CD4-positive, alpha-beta T cell treated with Interleukin-4 for 1 hour (primary cell): ENCODE measurements at places on chromosomes 4 and X.

- DNase-seq = no peak
Measured at GRCh38 chrX:96756491-96756890, 71.8 kb downstream of the DIAPH2 start.

DNA sequence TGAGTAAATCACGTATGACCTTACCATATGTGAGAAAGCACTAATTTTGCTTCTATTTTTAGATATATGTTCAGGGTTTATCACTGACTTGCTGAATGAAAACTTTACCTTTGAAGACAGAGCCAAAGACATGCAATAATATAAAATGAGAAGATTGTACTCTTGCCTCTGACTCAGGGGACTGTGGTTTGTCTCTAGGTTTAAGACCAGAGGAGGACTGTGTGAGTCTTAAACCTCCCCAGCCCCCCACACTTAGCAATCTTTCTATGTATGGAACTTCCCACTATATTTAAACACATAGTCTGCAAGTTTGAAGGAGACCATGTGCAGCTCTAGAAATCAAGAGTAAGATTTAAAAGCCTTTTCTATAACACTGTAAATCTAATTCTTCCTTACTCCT is 368.7 kb upstream of the FAM241A start:
- DNase-seq = no peak

DNA sequence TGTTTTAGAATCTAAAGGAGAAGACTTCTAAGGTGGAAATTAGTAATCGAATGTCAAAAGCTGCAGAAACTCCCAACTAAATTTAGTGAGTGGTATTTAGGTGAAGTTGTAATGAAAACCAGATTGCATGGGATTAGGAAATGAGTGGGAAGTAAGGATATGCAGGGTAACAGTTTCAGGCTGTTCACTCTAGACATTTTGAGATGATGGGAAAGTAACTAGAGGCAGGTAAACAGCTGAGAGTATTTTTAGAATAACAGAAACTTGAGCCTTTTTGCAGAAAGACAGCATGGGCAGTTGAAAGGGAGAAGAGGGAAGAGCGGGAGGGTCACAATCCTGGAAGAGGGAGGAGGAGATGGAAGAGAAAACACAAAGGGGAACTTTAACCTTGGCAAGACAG is 12.7 kb downstream of the SPRY1 start:
- no peak for DNase-seq

GRCh38 chr4:181646864-181647263 is 596.3 kb upstream of the TENM3 start:
- no peak for DNase-seq

GRCh38 chr4:925171-925570 is 6.9 kb downstream of the GAK start:
- no peak for DNase-seq

GRCh38 chr4:92733231-92733630 is 429.5 kb downstream of the GRID2 start:
- DNase-seq = no peak

- no peak for DNase-seq
Measured at GRCh38 chr4:100898844-100899243, 381.0 kb upstream of the EMCN start.

DNA sequence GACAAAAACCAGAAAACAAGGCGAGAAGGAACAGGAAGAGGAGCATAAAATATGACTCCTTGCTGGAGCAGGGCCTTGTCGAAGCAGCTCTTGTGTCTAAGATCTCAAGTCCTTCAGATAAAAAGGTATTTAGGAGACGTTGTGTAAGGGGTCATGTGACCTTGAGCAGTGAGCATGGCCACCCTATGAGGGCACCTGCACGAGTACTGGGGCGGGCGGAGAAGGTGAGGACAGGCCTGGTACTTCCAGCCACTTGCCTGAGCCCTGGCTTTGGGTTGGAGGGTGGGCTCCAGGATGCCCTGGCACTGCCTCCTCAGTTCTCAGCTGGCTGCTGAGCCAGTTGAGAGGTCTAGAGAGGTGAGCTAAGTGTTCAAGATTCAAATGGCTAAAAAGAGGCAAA is 29.9 kb downstream of the NSD2 start:
- DNase-seq = no peak

GRCh38 chr4:94168321-94168720 is 39.3 kb upstream of the SMARCAD1 start:
- no peak for DNase-seq

DNA sequence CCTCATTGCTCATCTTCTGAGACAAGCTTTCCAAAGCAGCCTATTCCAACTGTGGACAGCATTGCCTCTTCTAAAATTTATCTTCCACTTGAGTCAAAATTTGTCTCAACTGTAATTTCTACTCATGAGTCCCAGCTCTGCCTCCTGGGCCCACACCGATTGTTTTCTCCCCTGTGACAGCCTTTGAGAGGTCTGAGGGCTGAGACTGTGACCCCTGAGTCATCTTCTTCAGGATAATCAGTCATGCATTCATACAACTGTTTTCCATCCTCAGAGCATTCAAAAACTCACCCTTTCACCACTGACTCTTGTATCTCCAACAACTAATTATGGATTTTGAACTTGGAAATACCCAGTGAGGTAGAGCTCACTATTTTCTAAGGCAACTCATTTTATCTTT is 228.1 kb downstream of the EDA2R start:
- no peak for DNase-seq

DNA sequence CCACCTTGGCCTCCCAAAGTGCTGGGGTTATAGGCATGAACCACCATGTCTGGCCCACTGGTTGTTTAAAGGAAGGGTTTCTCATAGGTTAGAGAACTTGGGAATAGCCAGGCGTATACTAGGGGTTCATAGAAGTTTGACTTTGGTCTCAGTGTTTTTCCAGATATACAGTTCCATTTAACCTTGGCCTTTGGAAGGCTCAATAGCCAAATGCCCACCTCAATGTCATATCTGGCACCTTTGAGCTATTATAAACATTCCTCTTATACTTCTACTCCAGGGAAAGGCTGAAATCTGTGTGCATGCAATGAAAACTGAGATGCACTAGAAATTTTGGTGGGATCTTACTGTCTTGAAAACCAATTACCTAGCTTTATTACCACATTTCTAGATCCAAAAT is 47.5 kb upstream of the PROM1 start:
- DNase-seq = no peak

DNA sequence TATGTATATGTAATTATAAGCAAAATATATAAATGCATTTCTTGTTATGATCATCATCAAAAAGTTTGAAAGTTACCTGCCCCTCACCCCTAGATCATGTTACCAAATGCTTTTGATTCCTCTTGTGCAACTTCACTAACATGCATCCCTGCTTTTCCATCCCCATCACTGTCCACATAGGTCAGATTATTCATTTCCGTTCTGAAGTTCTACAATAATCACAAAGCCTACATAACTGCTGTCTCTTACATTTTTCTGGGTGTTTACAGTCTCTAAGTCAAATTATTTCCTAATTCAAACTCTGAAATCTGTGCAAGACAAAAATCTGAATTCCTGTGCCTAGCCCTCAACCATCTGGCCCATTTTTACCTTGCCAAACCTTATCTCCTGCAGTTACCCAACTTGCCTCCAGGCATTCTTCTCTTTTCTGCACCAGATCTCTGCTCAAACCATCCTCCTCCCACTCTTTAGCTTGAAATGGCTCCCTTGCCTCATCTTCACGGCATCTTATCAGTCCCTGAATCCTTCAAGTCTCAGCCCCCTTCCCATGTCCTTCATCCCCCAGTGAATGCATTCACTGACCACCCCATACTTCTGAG is 42.4 kb upstream of the SLC39A8 start:
- DNase-seq = no peak
